LNCaP clone FGC (cell line): ENCODE measurements at places on chromosomes 7 and 10.

DNA sequence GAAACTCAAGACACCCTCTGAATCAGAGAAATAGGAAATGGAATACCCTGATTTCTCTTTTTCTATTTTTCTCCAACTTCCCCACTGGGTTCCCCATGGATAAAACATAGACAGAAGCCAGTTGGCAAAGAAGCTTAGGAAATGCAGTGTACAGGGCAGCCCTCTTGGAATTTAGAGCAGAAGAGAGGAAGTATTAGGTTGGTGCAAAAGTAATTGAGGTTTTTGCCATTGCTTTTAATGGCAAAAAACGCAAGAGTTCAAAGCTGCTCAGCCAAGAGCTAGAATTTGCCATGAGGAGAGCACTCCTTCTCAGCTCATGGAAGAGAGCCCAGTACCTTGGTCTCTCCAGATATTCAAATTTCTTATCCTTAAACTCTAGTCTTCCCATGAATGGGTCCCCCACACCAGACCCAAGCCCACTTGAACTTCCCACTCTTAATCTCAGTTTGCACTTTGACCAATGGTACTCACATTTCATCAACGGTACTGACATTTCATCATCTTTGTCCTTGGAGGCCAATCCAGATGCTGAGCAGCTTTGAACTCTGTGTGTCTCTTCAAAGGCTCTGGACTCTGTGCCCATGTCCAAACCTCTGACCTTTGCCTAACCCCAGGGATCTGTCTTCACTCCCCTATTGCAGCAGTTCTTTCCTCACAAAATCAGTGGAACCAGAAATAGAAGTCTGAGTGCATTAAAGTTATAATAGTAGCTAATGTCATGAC, 73.2 kb upstream of the PPP1R3C start:
- no peak for DNase-seq

DNA sequence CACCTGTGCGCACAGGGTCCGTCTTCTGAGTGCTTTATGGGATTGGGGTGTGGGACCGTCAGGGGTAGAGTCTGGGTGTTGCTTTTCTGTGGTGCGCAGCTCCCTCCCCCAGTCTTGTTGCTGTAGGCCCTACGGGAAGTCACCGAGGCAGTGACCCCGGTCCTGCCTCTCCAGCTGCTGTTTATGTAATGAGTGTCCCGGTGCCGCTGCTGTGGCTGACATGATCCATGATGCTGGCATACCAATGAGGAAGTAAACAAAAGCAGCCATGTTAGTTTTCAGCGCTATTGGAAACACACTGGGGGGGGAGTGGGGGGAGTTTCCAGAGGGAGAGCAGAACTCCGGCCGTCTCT, 1.1 kb downstream of the TRIM8 start:
- peak; percentile 71 for DNase-seq

DNA sequence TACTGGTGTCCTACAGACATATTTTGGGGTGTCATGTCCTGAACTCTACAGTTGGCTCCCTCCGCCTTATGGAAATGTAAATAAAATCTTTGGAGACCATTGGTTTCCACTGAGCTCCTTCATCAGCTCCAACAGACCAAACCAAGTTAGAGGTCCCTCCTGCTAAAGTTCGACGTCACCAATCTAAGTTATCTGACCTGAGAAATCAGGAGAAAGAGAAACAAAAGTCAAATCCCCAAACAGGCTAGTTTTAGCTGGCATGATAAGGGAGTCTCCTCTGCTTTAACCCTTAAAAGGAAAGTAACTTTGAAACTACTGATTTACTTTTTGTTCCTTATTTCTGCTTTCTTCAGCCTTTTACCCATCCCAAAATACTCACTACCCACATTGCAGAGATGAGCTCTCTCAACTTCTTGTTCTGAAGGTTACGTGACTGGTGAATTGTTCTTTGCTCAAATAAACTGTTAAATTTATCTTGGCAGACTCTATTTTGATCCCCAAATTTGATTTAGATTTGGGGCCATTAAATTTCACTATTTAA, 39.9 kb downstream of the AVL9 start:
- no peak for DNase-seq

DNA sequence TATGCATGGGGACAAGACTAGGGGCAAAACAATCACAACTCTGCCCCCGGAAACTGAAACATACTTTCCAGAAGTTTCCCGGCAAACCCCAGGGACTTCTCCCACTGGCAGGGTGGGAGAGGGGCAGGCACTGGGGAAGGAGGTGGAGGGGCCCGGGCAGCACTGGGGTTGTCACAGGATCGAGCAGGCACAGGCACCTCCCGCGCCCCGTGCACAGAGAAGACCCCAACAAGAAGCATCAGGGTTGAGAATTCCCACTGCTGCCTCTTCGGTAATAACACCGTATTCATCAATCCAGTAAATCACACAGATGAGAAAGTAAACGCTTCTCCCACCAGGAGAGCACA, 490.5 kb downstream of the PTPRN2 start:
- no peak for DNase-seq

DNA sequence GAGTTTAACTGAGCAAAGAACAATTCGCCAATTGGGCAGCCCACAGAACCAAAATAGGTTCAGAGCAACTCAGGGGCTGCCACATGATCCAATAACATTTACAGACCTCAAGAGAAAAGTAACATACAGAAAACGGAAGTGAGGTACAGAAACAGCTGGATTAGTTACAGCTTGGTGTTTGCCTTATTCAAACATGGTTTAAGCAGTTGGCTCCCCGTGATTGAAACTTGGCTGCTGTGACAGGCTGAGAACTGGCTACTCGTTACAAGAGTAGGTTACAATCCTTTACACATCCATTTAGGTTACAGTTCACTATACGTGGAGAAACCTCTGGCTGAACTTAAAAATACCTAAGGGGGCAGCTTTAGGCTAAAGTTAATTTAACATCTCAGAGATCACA, 673.1 kb upstream of the PHF14 start:
- no peak for DNase-seq

DNA sequence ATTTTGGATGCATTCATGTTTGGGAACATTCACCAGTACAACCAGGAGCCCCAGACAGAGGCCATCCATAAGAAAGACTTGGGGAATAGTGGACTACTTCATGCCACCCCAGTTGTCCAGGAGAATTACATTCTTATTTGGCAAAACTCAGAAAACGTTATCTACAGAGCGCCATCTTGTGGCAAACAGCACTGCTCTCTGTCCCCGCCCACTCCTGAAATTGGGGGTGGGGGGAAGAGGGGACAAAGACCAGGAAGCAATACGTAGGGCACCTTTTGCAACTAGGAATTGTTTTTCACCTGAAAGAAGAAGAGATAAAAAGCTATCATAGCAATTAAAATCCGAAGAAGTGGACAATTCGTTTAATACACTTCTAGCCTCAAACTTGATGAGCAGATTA, 134.6 kb upstream of the MGMT start:
- no peak for DNase-seq

DNA sequence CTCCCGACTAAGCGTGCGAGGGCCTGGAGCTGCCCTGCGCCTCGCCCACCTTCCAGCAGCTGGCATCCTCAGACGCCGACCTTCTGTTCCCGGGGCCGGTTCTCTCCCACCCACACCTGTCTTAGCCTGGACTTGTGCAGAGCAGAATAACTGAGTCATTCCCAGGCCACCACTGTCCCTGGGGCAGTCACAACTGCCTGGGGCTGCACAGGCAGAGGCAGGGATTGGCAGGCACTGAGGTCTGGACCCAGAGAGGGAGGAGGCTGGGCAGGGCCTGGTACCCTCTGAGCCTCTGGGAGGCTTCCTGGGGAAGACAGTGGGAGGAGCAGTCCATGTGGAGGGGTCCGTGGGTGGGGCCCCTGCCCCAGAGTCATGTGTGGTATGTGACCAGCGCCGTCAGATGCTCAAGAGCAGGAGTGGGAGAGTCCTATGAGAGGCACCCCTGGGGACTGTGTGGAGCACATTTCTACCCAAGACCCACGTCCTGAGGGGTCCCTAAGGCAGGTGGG, 74.3 kb downstream of the NKX6-2 start:
- no peak for DNase-seq

DNA sequence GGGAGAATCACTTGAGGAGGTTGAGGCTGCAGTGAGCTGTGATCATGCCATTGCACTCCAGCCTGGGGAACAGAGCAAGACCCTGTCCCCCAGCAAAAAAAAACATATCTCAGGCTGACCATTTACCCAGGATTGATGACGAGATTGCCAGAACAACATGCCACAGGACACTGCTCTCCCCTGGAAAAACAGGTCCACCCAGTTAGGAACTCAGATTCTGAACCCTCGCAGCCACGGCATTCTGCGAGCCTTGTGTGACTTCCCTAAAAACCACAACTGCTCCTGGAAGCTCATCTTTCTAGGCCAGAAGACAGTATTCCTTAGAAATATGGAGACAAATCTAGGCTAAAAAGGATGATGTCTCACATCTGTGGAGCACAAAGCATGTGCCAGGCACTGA, 42.1 kb upstream of the SH2B2 start:
- DNase-seq, result peak; percentile 44

- DNase-seq, result peak; percentile 88
These were observed 12.9 kb upstream of the BMS1 start for GRCh38 chr10:42769673-42770072.

GRCh38 chr10:26837139-26837538, 23.6 kb downstream of the ABI1 start:
- no peak for DNase-seq

GRCh38 chr7:20019757-20020432, 197.3 kb downstream of the MACC1 start:
- DNase-seq, result no peak

GRCh38 chr7:149838992-149839408, 825 bp downstream of the ZNF862 start:
- DNase-seq, result no peak

- no peak for DNase-seq
These were observed 219.1 kb upstream of the PITRM1 start for GRCh38 chr10:3391657-3392056.

- DNase-seq, result no peak
These were observed 16.7 kb downstream of the PRTFDC1 start for GRCh38 chr10:24935504-24936292.

GRCh38 chr7:50560865-50561351, 4.3 kb downstream of the DDC start:
- no peak for DNase-seq

- no peak for DNase-seq
These were observed 160.3 kb downstream of the CELF2 start for GRCh38 chr10:11177926-11178471.

- no peak for DNase-seq
These were observed 11.6 kb downstream of the ZFAND4 start for GRCh38 chr10:45660876-45661411.
